ENCODE measurements at places on chromosomes 1 and 21.

GRCh38 chr1:179143322-179143721, 61.5 kb downstream of the TOR3A start:
- no peak for DNase-seq

- DNase-seq = no peak
Measured at GRCh38 chr1:202046748-202047708, 36.6 kb downstream of the ELF3 start.

- DNase-seq = no peak
Measured at GRCh38 chr1:197392541-197392940, 124.5 kb downstream of the CRB1 start.

GRCh38 chr1:186443638-186444037, 17.3 kb downstream of the PDC start:
- DNase-seq = no peak

DNA sequence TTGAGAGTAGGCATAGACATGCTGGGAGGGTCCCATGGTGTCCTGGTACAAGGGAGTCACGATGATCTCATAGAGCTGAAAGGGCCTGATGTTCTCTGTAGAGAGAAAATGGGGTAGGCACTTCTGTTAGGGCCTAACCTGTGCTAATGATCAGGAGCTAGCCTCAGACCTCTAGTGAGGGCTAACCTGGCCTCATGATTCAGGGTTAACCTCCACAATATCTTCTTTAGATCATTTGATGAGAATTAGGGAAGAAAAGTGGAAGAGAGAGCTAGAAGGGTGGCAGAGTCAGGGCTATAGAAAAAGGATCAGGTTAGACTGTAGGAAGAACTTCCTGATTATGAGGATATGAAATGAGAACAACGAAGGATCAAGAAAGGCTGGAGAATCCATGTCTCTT, 5.0 kb upstream of the MRPS15 start:
- no peak for DNase-seq

- no peak for DNase-seq
Measured at GRCh38 chr1:119929643-119930315, 33.5 kb upstream of the ADAM30 start.

- DNase-seq = no peak
Measured at GRCh38 chr1:82057011-82057410, 256.3 kb downstream of the ADGRL2 start.

GRCh38 chr21:20554785-20555184, 443.4 kb upstream of the NCAM2 start:
- DNase-seq = no peak

GRCh38 chr1:53956308-53957168, 10.4 kb downstream of the LRRC42 start:
- no peak for DNase-seq

DNA sequence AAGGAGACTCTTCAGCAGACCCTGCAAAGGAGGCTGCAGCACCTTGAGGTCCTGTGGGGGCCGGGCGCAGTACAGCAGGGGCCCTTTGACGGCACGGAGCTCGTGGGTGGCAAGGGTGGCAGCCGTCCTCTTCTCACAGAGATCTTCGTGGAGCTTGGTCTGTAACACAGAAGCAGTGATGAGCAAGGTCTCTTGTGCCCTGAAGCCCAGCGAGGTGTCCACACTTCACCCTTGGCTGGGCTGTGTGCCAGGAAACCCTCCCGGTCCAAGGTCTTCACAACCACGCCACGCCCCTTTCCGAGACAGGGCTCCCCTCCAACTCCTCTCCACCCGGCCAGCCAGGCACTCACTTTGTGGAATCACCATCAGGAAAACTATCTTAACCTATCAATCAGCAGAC, 11.3 kb downstream of the LRRC47 start:
- DNase-seq = no peak

DNA sequence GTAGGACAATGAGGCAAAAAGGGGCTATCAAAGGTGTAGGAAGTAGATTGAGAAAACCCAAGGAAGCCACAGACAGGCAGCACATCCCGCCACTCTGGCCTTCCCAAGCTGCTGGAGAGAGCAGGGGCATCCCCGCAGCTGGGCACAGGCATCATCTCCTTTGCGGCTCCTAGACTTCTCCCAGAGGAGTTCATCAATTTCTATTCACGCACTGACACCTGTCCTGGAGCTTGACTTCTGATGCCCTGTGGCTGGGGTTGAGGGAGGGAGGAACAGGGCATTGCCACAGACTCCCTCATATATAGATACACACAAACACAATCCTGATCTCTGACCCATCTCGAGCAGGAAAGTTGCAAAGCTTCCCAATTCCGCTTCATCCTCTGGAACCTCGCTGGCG, 1.9 kb upstream of the TFAP2E start:
- DNase-seq = no peak

DNA sequence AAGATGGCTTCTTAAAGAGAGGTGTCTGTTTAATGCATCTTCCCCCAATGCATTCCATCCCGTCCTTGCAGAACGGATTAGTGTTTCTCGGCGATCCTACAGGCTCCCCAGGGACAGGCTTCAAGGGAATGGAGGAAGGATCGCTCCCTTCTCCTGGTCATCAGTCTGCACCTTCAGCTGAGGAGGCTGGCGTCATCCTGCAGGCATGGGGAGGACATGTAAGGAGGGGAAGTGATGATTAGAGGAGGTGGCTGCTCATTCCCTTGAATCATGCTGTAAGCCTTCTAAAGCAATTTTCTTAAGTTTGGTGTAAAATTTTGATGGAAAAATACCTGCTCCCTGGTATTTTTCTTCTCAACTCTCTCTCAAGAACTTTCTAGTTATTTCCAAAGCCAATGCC, 603.6 kb downstream of the NPHP4 start:
- DNase-seq = no peak

DNA sequence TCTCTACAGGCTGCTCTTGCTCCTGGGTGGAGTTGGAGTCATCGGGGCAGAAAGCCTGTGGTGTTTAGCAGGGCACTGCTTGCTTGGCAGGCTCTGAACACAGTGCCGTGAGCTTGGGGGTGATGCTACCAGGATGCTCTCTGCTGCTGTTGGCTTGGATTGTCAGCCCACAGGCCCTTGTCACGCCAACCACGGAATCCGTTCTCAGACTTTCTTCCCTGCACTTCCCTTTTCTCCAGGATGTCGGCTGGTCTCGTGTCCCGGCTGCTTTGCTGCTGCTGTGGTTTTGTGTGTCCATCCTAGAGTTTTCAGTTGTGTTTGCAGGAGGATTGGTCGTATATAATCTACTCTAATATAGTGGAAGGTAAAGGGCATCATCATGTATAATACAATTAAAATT, 44.4 kb upstream of the TTC34 start:
- DNase-seq = no peak

DNA sequence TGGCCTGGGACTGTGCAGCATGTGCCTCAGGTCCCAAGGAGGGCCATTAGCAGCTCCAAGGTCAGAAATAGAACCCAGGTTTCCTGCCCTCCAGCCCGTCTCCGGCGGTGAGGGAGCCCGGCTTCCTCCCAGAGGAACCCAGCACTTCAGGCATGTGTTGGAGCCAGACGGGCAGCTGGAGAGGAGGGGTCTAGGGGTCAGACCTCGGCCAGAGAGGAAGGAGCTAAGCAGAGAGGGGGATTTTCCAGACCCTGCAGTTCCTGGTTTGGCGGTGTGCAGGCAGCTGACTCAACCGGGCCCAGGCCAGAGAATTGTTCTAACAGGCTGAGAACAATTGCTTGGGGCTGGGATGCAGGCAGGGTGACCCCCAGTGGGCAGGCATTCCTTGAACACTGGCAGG, 37.1 kb downstream of the HSPG2 start:
- DNase-seq = no peak

DNA sequence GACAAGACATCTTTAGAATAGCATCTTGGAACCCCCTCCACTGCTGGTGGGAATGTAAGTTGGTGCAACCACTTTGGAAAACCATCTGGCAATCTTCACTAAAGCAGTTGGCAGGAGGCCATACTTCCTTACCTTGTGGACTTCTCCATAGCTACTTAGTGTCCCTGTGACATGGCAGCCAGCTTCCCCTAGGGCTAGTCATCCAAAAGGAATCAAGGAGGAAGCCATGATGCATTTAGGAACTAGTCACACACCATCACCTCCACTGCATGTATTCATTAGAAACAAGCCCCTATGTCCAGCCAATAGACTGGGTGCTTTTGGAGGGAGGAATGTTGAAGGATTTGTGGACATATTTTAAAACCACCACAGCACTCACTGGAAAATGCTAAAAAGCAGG, 19.9 kb downstream of the MX2 start:
- no peak for DNase-seq

GRCh38 chr21:41958886-41959563, 5.2 kb upstream of the C2CD2 start:
- no peak for DNase-seq

DNA sequence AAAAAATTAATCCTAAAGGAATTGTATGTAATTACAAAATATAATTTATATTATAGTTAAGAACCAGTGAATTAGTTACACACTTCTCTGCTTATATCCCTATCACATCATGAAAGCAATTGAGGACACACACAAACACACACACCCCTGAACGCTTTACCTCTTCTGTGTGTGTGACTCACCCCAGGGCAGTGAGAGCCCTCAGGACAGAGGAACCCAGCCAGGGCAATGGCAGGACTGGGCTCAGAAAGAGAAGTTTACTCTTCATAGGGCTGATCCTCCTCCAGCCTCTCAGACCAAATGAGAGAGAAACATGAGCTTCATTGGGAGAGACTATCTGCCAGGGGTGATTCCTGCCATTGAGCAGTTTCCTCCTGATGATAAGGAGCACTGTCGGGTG, 38.1 kb downstream of the SLC44A3 start:
- DNase-seq = no peak

Measured in iPS DF 6.9 (cell line).